ENCODE measurements at places on chromosomes 3 and 15.

DNA sequence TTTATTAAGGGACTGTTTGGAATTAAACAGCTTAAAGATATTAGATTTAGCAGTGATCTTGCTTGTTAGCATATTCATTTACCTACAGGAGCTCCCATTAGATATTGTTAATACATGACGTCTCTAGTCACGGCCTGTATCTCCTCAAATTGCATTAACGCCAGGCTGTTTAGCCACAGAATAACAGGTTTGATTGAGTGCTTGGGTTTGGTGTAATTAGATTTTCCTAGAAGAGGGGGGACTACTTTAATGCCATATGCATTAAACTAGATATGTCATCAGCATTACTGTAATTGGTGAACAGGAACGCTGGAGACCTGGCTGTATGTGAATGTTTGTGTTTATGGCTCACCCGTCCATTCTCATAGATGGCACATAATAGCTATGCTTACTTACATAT lies 841.4 kb upstream of the NR2F2 start:
- DNase-seq: no peak

DNA sequence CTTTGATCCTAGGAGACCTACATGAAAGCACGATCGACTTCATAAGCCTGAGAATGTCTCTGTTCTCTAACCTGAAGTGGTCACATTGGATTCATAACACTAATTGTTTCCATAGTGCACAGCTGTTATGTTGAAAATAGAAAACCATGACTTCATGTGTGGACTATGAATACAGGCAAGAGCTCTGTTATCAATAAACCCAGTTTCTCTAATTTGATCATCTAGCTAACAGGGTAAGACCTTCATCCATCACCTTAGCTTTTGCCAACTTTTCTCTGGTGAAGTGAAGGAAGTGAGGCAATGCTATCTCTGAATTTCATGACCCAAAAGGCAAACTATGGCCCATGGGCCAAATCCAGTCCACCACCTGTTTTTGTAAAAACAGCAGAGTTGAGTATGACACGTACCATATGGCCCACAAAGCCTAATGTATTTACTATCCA lies 27.2 kb downstream of the ABI3BP start:
- DNase-seq: no peak

DNA sequence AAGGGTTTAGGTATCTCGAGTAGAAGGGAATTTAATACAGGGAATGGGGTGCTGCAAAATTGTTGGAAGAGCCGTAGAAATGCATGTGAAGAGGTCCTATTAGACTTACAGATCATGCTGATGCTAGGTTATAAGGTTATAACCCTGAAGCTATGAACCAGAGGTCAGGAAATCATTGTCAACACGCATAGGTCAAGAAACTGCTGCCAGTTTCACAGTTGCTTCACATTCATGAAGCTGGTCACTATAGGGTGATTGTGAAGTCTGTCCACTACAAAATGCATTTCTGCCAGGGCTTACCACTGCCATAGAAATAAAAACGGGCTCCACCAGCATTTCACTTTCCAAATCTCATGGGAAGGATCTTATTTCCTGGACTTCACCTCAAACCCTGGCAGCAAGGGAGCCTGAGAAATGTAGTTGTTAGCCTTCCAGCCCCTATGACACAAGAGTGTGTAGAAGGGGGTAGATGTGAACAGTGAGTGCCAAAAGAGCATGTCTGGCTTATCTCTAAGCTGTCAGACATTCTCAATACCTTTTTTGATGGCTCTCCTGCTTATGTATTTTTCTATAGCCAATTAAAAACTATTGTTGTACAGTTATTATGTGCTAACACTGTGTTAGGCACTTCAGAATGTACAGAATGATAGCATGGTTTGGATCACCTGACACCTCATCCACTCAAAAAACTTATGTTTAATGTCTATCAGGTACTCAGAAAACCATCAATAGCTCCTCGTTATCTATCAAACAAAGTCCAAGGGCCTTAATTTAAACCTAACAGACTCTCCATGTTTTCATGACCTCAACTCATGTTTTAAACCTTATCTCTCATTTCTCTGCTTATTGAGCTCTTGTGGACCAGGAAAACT lies 148.3 kb upstream of the TSC22D2 start:
- DNase-seq: no peak

DNA sequence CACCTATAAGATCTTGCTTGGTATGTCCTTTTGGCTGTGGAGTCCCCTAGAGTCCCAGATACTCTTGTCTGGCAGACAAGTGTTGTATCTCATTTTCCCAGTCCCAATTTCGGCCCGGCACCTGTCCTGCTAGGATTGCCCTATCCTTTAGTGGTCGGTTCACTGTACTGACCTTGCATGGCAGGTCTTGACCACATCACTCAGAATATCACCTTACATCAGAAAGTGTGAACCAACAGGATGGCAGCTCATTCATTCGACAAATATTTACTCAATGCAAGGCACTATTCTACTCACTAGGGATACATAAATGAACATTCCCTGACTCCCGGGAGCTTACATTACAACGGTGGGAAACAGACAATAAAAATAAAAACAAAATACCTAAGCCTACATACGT lies 5.7 kb upstream of the CCDC80 start:
- DNase-seq: no peak

- DNase-seq: no peak
Measured at GRCh38 chr15:44394562-44394961, 32.9 kb upstream of the CTDSPL2 start.

DNA sequence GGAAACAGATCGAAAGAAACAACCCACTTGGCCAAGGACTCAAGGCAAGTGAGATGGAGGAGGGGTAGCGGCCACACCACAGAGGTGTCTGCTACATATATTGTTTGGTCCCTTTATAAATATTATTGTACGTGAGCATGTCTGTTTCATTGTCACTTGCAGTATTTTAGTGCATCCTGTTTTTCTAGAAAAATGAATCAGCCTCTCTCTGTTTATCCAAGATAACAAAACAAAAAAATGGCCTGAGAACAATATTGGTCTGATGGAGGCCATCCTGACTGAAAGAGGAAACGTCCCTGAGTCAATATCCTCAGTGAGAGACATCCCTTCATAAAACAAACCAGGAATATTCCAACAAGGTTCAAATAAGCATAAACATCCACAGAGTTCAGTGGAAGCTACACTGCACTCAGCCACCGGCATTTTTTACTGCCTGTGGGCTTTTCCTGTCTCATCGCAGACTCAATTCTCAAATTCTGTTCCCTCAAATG lies 42.0 kb downstream of the WWTR1 start:
- no peak for DNase-seq

GRCh38 chr15:68782589-68783161 lies 38.0 kb downstream of the ANP32A start:
- no peak for DNase-seq

- no peak for DNase-seq
Measured at GRCh38 chr3:129070086-129070885, 9.7 kb downstream of the GP9 start.

DNA sequence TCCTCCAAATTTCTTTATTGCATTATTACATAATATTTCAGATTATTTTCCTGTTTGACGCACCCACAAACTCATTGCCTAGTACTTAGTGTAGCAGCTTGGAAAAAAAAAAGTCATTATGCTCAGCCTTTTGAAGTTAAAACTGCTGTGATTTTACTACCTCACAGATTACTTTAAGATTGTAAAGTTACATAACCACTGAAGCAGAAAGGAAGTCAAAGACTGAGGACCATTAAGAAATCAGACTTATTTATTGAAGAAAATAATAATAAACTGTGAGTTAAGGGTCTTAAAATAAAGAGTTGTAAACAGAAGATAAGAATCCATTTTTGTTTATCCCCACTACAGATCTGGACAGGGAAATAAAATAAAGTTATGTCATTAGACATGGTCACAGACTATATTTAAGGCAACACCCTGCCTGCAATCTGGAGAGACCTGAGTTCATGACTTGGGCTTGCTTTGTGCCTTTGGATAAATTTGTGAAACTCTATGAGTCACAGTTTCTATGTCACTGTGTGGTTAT lies 212.1 kb upstream of the ROBO2 start:
- DNase-seq: no peak

DNA sequence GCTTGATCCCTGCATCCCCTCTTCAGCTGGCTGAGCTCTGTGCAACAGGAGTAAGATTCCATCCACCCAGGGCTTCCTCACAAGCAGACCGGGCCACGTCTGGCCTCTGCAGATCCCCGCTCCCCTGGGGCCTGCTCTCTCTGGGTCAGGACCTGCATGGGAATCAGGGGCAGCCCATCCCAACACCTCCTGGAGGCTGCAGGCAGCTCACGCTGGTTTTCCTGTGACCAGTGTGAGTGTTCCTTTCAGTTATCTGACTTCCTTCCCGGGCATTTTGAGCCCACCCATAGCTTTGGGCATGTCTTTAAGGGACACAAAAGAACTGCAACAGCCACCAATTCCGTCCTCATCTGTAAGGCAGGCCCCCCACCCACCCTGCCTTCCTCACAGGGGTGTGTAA lies 16.3 kb downstream of the NUP210 start:
- DNase-seq: no peak

DNA sequence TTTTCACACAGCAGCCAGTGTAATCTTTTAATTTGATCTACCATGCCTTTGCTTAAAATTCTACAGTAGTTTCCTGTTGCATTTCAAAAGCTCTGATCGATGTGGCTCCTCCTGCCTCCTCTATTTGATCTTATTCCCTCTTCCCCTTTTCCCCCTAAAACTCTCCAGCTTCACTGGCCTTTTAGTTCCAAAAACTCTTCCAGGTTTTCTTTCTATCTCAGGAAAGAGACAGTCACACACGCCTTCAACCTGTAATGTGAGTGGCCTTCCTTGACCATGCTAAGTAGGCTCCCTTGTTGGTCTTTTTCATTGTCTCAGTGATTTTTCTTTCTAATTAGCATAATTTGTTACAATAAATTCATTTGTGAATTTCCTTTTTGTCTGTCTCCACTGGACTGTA lies 985 bp downstream of the TEX9 start:
- no peak for DNase-seq

DNA sequence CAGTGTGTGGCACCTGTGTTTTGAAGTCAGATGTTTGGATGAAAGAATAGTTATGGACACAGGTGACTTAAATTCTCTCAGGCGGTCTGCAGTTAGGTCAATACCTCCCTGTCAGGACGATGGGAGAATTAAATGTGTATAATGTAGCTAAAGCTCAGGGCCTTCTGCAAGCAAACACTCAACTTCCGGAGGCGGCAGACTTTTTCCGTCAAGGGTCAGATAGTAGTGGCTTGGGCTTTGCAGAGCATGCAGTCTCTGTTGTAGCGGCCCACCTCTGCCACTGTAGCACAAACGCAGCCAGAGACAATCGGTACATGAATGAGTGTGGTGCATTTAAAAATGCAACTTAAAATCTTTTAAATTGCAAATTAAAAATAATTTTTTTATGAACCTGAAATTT lies 47.4 kb downstream of the CMTM8 start:
- no peak for DNase-seq

DNA sequence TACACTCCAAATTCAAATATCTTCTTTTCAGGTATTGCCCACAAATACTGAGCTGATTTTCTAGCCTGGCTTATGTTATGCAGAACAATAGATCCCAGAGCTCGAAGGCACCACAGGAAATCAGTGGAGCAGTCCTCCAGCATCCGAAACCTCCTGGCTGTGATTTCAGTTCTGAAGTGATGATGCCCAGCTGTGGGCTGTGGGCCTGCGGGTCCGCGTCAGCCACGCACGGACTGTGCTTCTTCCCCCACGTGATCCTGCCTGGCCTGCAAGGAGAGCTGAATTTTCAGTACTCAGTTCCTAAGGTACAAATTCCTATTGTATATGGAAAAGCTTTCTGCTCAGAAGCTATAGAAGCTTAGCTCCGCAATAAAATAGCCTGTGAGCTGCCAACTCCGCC lies 96.2 kb downstream of the OCA2 start:
- no peak for DNase-seq

DNA sequence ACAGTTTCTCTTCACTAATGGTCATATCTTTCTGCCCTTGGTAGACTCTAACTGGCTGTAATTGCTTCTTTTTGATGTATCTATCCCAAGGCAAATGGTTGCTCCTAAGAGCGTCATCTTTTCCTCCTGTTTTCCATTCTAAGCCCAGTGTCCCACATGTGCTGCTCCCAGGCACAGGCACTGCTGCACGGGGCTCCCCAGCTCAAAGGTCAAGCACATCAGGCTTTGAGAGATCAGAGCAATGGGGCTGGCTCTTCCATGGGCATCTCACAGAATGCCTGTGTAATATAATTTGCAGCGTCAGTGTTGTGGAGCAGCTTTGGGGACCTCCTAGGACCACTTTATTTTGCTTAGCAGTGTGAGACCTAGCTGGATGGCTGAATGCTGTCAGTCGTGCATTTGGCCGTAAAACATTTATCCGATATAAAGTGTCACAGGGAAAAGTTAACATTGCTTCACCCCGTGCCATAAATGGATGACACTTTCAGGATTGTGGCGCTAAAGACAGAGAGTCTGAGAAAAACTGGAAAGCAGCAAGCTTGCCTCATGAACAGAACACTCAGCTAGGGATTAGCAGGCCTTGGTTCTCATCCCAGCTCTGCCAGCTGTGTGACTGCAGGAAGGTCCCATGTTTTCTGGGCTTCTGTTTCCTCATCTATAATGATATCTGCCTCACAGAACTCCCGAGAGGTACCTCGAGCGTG lies 277.5 kb upstream of the TBL1XR1 start:
- DNase-seq: no peak

DNA sequence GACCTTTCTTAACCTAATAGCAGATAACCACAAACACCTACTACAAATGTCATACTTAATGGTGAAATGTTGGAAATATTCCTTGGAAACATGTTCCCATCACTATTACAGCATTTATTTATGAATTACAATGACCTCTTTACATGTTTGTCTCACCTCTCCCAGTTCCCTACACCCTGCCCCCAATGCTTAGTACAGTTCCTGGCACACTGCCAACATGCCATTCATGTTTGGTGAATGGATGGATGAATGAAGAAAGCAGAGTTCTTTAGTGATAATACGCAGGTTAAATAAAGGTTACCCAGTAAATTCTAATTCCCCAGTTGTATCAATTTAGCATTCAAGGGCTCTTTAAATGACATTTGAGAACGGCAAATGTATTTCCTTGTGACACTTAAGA lies 259.9 kb upstream of the ATP11B start:
- no peak for DNase-seq

GRCh38 chr3:173770011-173770410 lies 372.5 kb downstream of the NLGN1 start:
- no peak for DNase-seq

- no peak for DNase-seq
Measured at GRCh38 chr3:196412704-196413103, 19.5 kb downstream of the UBXN7 start.

DNA sequence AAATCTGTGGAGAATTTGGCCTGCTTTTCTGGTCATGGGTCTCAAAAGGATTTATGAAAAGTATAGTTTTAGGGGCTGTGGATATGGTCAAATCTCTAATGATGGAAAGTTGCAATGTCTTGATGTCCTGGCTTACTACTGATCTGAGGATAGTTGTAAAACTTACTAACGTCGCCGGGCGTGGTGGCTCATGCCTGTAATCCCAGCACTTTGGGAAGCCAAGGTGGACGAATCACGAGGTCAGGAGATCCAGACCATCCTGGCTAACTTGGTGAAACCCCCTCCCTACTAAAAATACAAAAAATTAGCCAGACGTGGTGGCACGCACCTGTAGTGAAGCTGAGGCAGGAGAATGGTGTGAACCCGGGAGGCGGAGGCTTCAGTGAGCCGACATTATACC lies 19.6 kb downstream of the TRIM71 start:
- DNase-seq: no peak

All from activated T-cell treated with anti-CD3 and anti-CD28 coated beads for 4 hours (primary cell).